MG63 (cell line): ENCODE measurements at places on chromosomes 13 and 19.

GRCh38 chr19:31337008-31337914 is 12.0 kb downstream of the TSHZ3 start:
- no peak for DNase-seq

DNA sequence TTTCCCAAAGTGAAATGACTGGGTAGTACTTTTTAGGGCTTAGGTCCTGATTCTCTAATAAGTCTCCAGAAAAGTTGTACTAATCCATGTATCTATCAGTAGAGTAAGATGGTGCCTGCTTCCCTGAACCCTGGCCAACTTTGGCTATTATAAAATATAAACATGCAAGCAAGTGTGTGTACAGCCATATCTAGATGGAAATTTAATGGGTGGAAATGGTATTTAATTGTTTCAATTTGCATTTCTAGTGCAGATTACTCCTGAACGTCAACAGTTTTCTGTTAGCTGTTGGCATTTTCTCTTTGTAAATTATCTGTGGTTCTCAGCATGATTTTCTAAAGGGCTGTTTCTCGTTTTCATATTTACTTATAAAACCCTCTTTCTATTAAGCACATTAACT is 187.1 kb upstream of the RNF113B start:
- DNase-seq = no peak

DNA sequence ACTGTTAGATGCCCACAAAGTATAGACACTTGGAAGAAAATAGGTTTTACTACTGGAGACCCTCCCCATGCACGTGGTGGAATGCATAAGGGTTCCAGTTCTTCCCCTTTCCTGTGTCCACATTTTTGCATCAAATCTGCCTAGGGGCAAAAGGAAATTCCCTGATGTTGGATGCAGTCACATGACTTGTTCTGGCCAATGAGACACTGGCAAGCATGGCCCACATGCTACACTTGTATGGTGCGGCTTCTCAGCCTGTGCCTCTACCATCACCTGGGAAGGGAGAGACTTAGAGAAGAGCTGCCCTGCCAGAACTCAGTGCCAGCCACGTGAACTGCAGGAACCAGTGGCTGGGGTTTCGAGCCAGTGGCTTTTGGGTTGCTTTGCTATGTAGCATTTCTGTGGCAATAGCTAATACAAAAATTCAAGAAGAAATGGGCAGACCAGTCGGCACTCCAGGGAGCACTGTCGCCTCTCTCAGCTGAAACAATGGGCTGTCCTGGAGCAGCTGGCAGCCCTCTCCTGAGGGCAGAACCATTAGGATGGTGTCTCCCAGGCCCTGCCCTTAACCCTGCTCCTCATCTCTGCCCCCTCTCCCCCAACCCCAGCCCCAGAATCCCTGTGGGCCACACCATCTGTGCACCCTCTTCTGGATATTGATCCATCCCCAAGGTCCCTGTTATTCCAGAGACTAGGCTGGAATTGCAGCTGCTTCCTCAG is 634.0 kb downstream of the UQCRFS1 start:
- no peak for DNase-seq

- DNase-seq = peak; percentile 58
These were observed 220.8 kb downstream of the COG6 start for GRCh38 chr13:39876258-39876657.

DNA sequence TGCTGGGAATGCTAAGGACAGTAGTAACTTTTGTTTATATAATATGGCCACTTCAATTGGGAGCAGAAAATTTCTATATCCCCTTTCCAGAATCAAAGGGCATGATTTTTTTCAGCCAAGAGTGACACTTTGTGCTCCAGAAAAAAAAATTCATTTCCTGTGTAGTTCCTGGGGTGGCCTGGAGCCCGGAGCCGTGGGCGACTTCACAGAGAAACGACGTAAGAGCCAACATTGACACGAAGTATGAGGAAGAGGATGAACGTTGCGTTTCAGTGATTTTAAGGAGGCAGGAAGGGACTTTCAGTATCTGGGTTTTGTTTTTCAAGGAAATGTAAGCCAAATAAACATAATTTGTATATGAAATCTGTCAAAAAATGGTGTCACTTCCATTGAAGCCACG is 187.6 kb downstream of the STK24 start:
- no peak for DNase-seq

DNA sequence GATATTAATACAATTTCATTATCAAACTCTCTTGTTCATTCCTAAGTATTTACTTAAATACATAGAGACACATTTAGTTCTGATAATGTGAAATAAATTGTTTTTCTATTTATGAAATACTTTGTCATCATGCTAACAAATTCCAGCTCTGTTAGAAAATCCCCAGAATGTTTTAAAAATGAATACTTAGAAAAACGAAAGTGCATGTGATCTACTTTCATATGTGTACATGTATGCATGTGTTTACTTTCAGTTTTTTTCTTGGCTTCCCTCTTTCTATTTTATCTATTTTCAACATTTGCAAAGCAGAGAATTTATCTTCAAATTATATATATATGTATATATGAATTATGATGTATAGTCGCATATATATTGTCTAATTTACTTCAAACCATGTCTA is 1110.0 kb upstream of the PCDH20 start:
- DNase-seq = no peak

DNA sequence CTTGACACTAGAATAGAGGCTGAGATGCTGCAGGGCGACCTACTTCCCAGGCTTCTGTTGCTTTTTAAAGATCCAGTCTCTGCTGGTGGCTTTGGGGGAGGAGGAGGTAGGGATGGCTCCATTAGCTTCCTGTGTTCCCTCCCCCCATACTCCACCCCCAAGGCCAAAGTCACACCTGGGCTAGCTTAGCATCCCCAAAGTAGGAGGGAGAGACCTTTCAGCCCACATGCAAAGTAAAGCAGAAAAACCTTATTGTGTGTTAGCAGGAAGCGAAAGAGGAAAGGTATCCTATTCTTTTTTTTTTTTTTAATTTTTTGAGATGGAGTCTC is 3.2 kb upstream of the TNPO2 start:
- no peak for DNase-seq

DNA sequence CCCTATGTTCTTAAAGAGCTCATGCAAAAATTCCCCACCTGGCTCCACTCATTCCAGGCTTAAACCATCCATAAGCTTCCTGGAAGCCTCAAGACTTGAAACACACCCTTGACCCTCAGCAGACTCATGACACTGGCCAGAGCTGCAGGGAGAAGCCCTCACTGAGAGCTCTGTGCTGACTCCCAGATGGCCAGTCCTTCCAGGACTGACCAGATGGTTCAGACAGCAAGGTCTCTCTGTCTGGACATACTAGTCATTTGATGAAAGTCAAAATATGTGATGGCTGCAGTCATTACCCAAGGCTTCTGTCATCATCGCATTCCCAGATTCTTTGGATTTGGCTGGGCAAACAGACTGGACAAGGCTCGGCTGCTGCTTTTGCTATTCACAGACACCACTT is 397.4 kb downstream of the FOXO1 start:
- no peak for DNase-seq

DNA sequence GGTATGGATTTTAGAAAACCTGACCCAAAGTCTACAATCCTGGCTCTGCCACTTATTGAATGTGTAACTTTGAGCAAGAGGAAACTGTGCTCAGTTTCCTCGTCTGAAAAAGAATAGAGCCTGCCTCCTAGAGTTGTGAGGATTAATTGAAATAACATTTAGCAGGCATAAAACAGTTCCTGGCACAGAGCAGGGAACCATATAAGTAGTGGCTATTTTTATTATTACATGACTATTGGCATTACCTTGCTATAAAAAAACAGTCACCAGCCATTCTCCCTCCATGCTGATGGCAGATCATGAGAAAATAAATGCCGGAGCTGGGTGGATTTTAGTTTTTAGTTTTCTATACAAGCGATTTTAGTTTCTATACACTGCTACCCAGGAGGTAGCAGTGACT is 5.8 kb downstream of the DOCK9 start:
- DNase-seq = no peak

DNA sequence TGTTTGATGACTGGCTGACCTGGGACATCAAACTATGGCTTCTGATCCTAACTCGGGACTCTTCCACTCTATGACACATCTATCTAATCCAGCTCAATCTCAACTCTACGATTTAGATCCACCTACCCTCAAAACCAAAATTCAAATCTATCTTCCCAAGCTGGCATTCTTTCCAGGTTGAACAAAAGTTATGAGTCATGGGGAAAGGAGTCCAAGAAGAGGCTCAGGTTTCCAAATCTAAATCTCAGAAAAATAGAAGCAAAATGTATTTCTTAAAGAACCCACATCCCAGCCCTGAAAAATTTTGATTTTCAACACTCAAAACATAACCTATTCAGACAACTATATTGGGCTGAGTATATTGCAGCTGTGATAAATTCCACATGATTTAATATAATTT is 143.9 kb upstream of the IPO5 start:
- DNase-seq = no peak

DNA sequence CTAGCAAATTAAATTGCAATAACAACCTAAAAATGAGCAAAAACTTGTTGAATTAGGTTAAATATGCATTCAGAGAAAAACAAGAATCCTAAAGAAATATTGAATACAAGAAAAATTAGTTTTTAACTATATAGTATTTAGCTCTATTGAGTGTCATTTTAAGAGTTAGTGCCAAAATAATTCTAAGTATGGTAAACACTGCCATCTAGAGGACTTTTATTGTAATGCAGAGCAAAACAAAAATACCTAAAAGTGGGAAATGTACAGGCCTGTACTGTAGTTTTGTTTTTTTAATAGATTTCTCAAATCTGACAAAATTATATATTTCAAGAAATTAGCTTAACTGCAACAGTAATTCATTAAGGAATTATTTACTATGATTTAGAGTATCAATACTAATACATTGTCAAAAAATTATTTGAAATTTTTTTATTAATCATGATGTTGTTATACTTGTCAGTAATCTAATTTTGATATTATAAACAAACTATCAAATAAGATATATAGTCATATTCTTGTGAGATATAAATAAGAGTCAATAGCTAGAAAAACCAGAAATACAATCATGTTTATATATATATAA is 8.2 kb upstream of the PCDH9 start:
- no peak for DNase-seq

GRCh38 chr13:112977525-112977924 is 8.5 kb downstream of the MCF2L start:
- DNase-seq = no peak

DNA sequence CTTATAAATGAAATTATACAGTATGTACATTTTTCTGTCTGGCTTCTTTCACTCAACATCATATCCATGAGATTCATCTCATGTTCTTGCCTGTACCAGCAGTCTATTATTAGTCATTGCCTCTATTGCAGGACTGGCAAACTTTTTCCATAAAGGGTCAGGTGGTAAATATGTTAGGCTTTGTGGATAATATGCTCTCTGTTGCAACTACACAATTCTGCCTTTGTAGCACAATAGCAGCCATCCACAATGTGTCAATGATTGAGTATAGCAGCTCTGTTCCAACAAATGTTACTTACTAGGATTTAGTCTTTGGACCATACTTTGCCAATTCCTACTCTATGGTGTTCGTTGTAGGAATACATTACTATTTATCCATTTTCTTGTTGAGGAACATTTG is 304.4 kb downstream of the DCT start:
- no peak for DNase-seq

DNA sequence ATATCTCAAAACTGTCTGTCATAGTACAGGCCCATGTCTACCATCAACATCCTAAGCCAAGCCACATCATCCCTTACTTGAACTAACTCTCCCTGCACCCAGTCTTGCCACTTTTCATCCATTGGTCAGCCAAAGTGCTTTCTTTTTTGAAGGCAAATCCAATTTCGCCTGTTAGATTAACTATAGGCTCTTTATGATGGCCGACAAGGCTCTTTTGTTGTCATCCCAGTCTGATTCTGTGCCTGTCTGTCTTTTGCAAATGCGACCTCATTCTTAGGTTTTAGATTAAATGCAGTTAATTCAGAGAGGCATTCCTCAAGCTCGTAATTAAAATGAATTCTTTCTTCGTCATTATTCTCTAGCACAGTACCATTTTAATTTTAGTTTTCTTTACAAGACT is 148.3 kb downstream of the HS6ST3 start:
- no peak for DNase-seq

DNA sequence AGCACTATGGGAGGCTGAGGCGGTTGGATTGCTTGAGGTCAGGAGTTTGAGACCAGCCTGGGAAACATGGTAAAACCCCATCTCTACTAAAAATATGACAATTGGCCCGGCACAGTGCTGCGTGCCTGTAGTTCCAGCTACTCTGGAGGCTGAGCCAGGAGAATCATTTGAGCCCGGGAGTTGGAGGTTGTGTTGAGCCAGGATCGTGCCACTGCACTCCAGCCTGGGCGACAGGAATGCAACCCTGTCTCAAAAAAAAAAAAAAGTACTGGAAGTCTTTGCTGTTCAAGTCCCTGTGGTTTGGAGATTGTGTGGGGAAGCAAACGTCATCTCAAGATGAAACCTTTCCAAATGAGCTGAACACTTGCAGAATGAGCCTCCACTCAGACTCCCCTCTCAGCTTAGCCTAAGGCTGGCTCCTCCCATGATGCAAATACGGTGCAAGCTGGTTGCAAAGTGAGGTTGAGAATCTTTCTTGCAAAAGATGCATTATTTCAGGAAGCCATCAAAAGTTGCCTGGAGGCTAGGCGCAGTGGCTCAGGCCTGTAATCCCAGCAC is 46.2 kb downstream of the MYO9B start:
- DNase-seq = peak; percentile 58

- peak; percentile 97 for DNase-seq
These were observed at the start of gene ZNF473 for GRCh38 chr19:50025794-50026549. Gene ZNF473, plus strand, starts transcription at chr19:50026005. Its CDS starts 5,078 bp downstream, at chr19:50031083.

- no peak for DNase-seq
These were observed 56.6 kb upstream of the USE1 start for GRCh38 chr19:17158584-17158983.

DNA sequence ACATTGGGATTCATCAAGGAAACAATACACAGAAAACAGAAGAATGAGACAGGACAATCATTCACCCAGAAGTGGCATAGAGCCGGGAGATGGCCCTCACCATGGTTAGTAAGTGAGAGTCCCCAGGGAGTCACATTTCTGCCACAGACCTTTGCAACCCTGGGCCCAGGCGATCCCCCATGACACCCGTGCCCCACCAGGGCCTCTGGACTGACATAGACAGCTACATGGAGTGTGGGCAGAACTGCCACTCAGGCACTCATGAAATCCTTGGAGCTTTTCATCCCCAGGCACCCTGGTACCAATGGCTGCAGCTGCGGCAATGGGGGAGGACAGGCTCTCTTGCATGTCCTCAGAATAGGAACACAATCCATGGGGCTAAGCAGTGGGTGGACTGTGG is 174.5 kb upstream of the TRPC4 start:
- no peak for DNase-seq

DNA sequence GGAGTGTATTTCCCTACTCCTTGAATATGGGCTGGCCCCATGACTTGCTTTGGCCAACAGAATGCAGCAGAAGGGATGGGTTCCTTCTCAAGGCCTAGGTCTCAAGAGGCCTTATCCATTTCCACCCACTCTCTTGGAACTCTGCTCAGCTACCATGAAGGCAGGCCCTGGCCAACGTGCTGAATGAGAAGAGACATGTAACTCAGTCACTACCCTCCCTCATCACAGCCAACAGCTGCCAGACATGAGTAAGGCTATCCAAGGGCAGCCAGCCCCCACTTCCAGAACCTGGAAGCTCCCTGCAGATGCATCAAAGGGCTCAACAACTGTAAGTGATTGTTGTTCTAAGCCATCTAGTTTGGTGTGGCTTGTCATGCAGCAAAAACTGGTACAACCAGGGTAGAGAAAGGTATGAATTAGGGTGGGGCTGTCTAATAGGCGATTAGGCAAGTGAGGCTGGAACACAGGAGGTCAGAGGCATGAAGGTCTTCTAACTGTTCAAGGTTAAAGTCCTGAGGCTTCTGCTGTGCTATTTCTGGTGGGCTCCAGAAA is 1.4 kb upstream of the RASL11A start:
- DNase-seq = peak; percentile 54

- no peak for DNase-seq
These were observed 4.4 kb downstream of the SPC24 start for GRCh38 chr19:11151181-11151580.
